ENCODE measurements at places on chromosomes 11 and 22.

- no peak for DNase-seq
These were observed 38.3 kb downstream of the PISD start for GRCh38 chr22:31623592-31624304.

DNA sequence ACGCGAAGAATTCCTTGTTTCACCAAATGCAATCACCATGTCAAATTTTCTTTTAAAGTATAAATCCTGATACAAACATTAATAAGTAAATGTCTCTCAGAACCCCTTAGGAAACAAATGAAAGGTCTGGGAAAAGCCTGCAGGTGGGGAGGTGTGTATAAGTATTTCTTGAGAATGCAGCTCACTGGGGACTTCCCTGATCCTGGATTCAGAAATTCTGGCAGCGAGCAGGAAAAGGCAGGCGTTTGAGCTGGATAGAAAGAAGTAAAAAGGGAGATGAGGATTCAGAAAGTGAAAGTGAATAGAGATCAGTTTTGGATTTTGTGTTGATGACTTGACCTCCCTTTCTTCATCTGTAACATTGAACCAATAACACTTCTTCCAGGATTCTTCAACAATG is 68.3 kb upstream of the CTSC start:
- DNase-seq = no peak

GRCh38 chr11:132864811-132865576 is 667.3 kb downstream of the OPCML start:
- DNase-seq = no peak

GRCh38 chr11:65204143-65204542 is 22.4 kb downstream of the CAPN1 start:
- DNase-seq = no peak

- no peak for DNase-seq
These were observed 3.7 kb downstream of the SSTR3 start for GRCh38 chr22:37208401-37209139.

DNA sequence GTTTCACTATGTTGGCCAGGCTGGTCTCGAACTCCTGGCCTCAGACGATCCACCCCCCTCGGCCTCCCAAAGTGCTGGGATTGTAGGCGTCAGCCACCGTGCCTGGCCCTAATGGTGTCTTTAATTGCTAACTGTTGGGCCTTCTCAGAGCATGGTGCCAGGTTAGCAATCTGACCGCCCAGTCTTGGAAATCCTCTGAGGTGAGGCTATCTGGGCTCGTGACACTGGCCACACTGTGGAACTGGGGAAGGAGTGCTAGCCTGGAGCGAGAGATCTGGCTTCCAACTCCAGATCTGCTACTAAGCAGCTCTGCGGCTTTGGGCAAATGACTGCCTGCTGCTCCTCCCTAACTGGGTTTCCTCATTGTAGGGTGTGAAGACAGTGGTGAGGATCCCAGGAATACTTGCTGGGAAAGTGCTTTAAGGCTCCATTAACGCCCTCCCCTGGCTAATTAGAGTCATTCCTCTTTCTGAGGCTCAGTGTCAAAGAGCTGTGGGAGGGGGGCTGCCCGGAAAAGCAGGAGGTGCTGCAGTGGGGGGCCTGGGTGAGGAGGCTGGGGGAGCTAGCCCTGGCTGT is 35.4 kb downstream of the CHRDL2 start:
- no peak for DNase-seq

GRCh38 chr11:101428918-101429317 is 154.9 kb downstream of the TRPC6 start:
- peak; percentile 19 for DNase-seq

GRCh38 chr11:18722293-18722637 is 3.7 kb downstream of the IGSF22 start:
- no peak for DNase-seq

DNA sequence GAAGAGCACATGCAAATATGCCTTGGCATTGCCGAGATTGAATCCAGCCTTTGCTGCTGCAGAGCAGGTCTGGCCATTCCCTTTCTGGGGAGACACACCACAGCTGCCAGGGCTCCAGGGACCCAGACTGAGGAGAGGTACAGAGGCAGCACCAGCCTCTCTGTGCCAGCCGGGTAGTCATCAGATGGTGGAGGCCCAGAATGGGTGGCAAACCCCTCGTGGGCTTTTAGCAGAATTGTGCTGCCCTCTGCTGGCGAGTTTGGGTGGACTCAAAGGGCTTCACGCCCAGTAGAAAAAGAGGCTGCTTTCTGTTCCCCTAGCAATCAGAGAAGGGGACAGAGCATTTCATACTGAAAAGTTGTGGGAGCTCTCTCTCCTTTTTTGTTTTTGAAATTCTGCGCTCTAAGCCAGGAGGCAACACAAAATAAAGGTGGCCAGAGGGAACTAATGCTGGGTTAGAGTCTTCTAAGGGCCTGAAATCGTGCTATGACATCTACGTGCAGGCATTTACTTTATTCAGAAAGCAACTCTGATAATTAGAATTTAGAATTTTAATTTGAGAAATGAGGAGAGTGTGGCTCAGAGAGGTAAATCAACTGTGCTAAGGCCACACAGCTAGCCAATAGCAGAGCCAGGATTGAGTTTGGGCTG is 158.8 kb upstream of the NAV2 start:
- peak; percentile 64 for DNase-seq

GRCh38 chr11:33033493-33033892 is 5.9 kb upstream of the TCP11L1 start:
- DNase-seq = no peak

DNA sequence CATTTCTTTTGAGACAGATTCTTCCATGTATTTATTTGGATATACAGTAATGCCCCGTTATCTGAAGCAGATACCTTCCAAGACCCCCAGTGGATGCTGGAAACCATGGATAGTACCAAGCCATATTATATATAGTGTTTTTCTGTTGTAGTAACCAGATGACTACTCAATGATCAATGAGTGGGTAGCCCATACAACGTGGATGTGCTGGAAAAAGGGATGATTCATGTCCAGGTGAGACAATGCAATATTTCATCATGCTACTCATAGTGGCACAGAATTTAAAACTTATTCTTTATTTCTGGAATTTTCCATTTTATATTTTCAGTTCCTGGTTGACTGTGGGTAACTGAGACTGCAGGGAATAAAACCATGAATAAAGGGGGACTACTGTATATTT is 427.5 kb downstream of the METTL15 start:
- no peak for DNase-seq

GRCh38 chr22:43090130-43090789 is 1.1 kb upstream of the TTLL1 start:
- DNase-seq = peak; percentile 78

GRCh38 chr11:116215471-116216113 is 557.2 kb downstream of the BUD13 start:
- DNase-seq = peak; percentile 15

- no peak for DNase-seq
These were observed 17.7 kb downstream of the LRP5 start for GRCh38 chr11:68329978-68330699.

DNA sequence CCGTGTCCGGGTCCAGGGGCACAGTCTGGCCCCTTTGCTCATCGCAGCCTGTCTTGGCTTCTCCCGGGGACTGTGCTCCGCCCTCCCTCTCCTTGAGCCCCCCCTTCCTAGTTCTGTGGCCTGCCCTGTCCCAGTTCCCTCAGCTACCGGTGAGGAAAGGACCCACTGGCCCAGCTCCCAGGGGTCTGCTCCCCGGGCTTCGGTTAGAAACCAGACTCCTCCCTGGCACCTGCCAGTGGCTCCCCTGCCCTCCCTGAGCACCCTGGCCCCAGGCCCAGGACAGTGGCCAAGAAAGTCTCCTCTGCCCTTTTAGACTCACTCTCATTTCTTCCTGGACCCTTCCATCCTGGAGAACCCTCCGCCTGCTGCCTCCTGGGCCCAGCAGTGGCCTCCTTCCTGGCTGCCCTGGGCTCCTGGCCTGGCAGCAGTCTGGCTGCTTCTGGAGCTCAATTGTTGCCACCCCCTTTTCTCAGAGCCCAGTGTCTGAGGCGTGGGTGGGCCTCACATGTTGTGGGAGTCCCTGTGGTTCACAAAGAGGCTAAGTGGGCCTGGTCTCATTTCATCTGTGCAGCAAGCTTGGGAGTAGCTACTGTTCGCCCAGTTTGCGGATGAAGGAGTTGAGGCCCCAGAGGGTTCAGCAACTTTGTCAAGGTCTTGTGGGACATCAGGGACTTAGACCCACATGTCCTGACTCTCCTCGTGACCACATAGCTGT is 12.6 kb downstream of the PRDM11 start:
- DNase-seq = no peak

- DNase-seq = peak; percentile 42
These were observed 112.1 kb upstream of the SPON1 start for GRCh38 chr11:13850231-13851005.

- no peak for DNase-seq
These were observed 14.6 kb upstream of the CTSC start for GRCh38 chr11:88352139-88352538.

DNA sequence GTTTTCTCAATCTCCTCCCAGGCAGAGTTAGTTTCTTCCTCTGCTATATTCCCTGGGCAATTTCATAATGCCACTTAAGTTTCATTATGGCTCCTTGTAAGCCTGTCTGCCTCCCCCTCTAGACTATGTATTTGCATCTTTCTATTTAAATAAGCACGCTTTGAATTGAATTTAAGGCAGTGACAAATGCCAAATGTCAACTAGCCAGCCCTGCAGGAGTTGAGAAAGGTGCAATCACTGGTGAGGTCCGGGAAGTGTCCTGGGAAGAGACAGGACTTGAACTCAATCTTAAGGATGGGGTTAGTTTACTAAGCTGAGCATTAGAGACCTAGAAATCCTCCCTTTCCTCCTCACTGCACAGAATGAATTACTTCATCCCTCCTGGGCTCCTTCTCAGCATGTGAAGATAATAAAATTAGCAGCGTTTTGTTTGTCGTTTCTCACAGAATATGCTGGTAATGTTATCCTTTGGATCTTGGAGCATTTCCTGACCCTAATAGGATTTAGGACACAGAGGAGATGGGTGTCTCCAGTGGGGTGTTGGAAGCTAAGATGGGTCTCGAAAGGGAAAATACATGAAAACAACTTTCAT is 1.6 kb downstream of the TCP11L1 start:
- DNase-seq = no peak

DNA sequence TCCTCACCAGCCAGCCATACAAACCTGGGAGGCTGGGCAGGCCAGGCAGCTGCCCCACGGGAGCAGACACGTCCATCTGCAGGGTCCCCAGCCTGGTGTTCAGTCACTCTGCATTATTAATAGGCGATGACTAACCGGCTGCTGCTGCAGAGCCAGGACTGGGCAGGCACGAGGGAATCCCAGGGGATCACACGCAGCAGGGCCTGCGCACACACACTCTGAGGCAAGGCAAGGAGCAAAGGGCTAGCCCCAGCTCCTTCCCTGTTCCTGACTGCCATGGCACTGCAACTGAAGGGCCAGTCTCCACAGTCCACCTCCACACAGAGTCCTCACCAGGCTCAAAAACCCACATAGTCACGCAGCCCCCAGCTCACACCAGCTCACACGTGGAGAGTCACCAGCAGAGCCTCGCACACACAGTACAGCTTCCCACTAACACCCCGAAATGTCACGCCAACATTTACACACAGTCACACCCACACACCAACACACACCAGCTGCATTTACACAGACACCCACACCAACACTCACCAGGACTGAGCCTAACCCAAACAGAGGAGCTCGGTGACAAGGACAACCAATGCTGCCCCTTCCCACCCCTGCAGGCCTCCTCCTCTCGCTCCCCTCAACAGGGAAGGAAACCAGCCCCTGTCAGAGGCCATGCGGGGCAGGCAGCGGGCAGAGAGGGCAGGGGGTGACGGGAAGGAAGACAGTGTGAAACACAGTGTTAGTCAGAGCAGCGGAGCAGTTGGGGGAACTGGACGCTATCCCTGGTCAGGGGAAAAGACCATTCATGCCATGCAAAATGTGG is 47.3 kb downstream of the NRXN2 start:
- DNase-seq = no peak

GRCh38 chr11:119019996-119020395 is 1.4 kb downstream of the TRAPPC4 start:
- DNase-seq = no peak

- no peak for DNase-seq
These were observed 3.7 kb upstream of the OR6X1 start for GRCh38 chr11:123757976-123758375.

DNA sequence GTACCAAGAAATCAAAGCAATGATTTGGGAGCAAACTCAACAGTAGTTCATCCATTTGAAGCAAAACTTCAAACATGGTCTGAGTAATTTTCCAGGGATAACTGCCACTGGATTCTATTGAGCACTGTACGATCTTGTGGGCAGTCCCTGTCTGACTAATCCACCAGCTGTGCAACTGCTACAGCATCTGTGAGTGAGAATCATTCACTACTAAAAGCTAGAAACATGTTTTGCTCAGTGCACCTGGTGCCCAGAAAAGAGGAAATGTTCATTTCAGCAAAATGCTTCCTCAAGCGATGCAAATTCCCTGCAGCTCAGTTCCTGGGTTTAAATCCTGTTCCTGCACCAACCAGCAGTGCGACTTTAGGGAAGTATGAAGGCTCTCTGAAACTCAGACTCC is 1077.9 kb downstream of the DLG2 start:
- DNase-seq = no peak

DNA sequence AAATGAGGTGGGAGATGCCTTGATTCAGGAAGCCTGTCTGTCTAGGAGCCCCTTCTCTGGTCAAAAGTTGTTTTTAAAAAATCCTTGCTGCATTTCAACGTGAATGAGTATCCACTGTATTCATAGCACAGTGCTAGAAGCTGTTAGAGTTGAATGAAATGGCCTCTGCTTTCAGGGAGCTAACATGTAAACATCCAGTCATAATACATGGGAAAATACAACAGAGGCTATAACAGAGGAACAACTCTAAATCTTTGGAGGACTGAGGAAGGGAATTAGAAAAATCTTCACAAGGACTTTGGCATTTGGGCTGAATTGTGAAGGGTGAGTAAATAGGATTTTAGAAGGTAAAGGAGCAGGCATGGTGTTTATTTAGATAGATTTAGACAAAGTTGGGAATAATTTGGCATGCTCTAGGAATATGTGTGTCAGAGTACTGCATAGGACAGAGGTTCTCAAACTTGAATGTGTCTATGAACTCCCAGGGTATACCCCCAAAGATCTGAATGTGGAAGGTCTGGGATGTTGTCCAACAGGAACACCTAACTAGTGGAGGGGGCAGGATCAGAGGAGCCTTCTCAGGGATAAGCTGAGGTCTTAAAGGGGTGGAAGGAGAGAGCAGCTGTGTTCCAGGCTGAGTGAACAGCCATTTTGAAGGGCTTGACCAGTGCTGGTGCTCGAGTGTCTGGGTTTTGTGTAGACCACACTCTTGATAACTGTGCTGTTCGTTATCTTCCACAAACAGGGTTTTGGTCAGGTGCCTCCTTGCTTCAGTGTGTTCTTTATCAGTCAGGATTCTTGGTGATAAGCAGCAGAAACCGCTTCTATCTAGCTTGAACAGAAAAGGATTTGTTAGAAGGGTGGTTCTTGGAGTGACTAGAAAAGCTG is 12.7 kb downstream of the SREBF2 start:
- no peak for DNase-seq

GRCh38 chr22:47457509-47458300 is 695.3 kb downstream of the TBC1D22A start:
- peak; percentile 91 for DNase-seq

DNA sequence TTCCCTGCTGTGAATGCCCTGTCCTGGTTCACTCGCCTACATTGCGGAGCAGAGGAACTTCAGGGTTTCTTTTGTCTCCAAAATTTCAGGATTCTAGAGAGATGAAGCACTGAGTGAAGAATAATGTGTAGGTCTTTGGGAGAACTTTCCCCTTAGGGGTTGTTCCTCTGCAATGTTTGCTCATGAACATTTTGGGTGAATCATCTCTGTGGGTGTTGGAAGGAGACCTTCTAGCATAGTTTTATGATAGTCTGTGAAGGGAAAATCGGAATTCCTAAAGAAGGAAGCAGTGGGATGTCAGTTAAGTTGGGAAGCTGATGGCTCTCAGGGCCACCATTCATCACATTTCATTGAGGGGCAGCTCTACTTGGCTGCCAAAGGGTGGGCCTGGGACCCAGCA is 64.8 kb downstream of the MIAT start:
- no peak for DNase-seq
